ENCODE measurements at places on chromosomes 4 and X.

GRCh38 chrX:26915064-26915463 is 548.1 kb downstream of the PPP4R3C start:
- DNase-seq: peak; percentile 85

GRCh38 chr4:106149026-106149425 is 167.0 kb downstream of the TBCK start:
- no peak for DNase-seq

DNA sequence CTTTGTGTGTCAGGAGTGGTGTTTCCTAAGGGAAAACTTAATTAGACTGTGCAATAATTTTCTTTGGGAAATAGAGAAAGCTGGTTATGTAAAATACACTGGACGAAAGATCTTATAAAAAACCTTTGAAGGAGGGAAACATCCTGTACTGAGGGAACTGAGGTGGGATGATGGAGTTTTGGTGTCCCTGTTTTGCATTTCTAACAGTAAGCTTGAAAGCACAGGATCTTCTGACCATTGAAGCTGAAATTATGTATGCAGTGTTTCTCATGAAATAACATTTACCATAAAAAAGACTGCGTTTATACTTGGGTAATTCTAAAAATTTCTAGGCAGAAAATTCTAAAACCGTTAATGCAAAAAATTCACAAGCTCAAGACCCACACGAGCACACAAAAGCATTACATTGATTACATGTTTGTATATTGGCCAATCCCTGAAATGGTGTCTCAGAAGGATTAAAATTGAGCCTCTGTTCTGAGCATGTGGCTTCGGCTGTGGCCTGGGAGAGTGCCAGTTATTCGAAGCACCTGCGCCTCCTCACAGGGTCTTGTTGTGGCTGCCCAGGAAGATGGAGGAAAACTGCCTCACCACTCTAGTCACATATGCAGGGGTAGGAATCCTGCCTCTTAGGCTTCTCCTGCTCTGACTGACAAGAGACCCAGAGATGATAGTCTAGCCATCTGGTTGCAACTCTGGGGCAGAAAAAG is 49.5 kb downstream of the JADE3 start:
- DNase-seq: no peak

GRCh38 chrX:112011376-112011775 is 71.2 kb downstream of the TRPC5 start:
- DNase-seq: no peak

GRCh38 chr4:65696436-65696835 is 26.1 kb upstream of the EPHA5 start:
- no peak for DNase-seq

DNA sequence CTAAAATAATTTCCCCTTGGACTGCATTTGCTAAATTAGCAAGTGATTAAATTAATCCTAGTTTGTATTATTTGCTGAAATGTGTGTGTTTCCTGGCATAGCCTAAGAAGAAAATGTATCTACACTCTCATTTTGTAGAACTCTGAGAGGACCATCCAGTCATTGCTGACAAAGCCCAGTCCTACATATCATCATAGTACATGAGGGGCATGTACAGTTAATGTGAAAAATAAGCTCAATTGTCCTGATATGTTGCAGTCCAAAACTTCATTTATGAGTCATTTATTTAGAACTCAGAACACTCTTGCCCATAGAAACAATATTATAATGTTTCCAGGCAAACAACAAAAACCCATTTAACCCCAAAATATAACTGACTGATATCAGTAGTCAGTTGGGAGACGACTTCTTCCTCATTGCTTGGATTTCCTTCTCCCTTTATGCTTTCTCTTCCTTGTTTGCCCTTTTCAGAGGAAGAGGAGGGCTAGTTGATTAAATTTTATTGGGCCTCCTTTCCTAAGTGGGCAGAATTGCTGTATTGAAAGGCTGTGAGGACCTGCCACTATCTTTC is 26.9 kb upstream of the BBS12 start:
- no peak for DNase-seq

DNA sequence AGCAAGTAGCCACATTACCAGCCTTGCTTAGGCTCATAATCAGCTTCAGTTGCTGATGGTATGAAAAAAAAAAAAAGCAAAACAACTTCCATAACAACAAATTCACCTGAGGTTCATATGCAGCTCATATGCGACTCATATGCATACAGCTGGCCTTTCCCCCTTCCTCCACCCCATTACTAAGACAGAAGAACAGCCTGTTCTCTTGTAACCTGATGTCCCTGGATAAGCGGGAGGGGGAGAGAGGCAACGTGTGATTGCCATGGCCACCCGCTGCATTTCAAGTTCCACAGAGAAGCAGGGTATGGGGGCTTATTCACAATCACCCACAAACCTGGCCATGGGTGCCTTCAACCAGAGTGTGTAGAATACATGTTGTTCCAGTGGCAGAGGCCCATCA is 95.1 kb upstream of the DGKK start:
- DNase-seq: no peak

- no peak for DNase-seq
Observed at GRCh38 chr4:76930685-76931084, 18.9 kb upstream of the SEPTIN11 start.

DNA sequence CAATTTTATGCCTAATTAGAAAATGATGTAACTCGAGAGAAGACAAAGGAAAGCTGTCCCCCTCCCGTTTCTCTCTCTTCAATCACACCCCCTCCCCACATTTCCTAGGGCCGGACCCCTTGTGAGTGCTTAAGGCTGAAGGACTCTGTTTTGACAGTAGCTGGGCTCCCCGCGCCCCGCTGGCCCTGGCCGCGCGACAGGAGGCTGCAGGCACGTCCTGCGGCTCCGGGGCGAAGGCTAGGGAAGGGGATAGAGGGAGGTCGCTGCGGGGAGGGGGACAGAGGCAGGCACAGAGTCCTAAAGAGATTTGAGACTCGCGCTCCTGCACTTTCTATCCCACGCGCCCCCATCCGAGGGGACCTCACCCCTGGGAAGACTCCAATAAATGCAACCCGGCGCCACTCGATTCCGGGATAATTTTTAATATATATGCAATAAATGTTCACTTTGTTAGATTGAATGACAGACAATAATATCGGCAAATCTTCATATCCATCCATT is 56.2 kb upstream of the TMEM33 start:
- DNase-seq: no peak

DNA sequence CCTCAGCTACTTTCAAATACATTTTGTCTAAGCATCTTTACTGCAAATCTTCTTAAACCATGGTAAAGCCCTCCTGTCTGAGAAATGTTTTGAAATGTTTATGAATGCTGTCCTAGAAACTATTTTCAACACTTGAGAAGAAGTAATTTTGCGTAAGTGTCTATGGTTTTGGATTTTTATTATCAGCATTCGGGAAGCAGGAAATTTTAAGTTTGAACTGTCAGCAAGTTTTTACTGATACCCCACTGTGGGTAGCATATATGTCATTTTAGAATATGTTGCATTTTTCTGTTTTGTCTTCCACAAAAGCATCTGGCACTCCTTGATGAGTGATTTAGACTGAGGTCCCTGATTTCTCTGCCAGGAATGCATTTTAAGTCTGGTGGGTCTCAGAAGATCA is 302.4 kb upstream of the GIMD1 start:
- no peak for DNase-seq

Data from NCI-H748 treated with DMSO at 0.1 percent for 48 hours (cell line).